ENCODE measurements at places on chromosomes 11 and 22. TPM values are rescaled to one million over a fixed set of nuclear protein-coding genes. Genes with fewer than 3 reads are reported as not detected.

Gene OR5P2
- 0.26 TPM for total RNA-seq

Gene BEST1
- total RNA-seq, result 0.08 TPM

Gene OR56A1
- 0.03 TPM for total RNA-seq

- DNase-seq, result no peak
Measured at GRCh38 chr11:8034604-8035190, 46.3 kb upstream of the TUB start.

DNA sequence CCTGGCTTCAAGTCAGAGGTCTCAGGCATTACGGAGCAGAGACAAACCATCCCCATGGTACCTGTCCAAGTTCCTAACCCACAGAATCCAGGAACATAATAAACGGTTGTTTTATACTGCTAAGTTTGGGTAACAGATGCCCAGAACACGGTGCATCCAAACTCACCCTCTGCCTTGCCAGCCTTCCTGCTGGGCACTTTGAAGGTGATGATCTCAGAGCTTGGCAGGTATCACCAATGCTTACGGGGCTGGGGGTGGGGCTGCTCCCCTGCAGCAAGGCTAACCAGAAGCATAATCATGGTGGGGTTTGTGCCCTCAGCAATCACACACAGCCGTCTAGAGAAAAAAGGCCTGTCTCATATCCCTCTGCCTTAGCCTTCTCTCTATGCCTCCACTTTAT lies 27.1 kb downstream of the DKK3 start:
- no peak for DNase-seq

GRCh38 chr11:133951327-133952198 lies 5.2 kb downstream of the IGSF9B start:
- DNase-seq, result no peak

GRCh38 chr11:3138178-3139085 lies 26.7 kb downstream of the OSBPL5 start:
- DNase-seq, result no peak

GRCh38 chr11:128492903-128493569 lies 94.3 kb downstream of the ETS1 start:
- DNase-seq, result no peak

- DNase-seq, result no peak
Measured at GRCh38 chr22:40414311-40414710, 43.9 kb downstream of the SGSM3 start.

GRCh38 chr22:42719133-42719532 lies 1.5 kb downstream of the A4GALT start:
- DNase-seq, result no peak
